Umbilical cord (tissue), 2 donors: ENCODE measurements at places on chromosomes 4 and X. TPM values are rescaled to one million over a fixed set of nuclear protein-coding genes. Genes with fewer than 3 reads are reported as not detected.

The PARM1 gene
- total RNA-seq: 66.2 TPM

The ANXA5 gene
- 490 TPM for total RNA-seq

The FAM9B gene
- total RNA-seq: 1.2 TPM

DNA sequence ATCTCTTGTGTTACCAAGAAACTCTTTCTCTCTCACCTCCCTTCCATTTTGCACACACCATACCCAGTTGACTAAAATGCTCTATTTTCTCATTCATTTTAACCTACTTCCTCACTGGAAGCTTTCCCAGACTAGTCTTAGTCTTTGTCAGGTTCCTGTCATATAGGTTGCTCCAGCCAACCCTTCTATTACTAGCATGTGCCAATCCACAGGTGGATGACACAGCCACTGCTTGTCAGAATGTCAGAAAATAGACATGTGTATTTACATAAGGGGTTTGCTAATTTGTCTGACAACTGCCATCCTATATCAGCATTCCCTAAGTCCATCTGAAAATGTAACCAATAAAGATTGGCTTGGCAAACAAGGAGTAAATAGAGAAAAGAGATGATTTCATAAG, 239.2 kb upstream of the SMIM31 start:
- no peak for DNase-seq

GRCh38 chrX:3669841-3670475, 43.5 kb downstream of the PRKX start:
- peak; percentile 59 for DNase-seq

DNA sequence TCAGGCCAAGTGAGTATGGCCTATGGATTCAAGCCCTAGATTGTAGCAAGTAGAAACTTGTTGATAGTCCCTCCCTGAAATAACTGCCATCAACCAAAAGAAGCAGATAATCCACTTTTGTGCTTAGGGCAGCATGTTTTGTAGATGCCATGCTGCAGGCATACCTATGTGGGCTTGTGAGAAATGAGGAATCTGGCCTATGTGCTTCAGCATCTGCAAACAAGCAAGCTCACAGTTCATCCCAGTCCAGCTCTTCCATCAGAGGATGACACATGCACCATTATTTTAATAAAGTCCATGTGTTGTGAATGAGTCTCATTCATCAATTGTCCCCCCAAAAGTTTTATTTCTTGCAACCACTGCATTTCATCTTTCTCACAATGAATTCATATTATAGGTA, 421.9 kb upstream of the DIPK2B start:
- no peak for DNase-seq

GRCh38 chrX:8980756-8981155, 53.2 kb downstream of the FAM9B start:
- no peak for DNase-seq

The BEND4 gene
- 1.4 TPM for total RNA-seq

The SPANXC gene
- total RNA-seq: not detected

The CCDC120 gene
- 1.7 TPM for total RNA-seq
